ENCODE measurements at places on chromosomes 7 and 10.

- no peak for DNase-seq
Measured at GRCh38 chr10:102660888-102661657, 16.8 kb downstream of the TRIM8 start.

- DNase-seq, result no peak
Measured at GRCh38 chr7:50853311-50853710, 70.6 kb upstream of the GRB10 start.

GRCh38 chr7:113373863-113374262 is 255.5 kb upstream of the SMIM30 start:
- no peak for DNase-seq

DNA sequence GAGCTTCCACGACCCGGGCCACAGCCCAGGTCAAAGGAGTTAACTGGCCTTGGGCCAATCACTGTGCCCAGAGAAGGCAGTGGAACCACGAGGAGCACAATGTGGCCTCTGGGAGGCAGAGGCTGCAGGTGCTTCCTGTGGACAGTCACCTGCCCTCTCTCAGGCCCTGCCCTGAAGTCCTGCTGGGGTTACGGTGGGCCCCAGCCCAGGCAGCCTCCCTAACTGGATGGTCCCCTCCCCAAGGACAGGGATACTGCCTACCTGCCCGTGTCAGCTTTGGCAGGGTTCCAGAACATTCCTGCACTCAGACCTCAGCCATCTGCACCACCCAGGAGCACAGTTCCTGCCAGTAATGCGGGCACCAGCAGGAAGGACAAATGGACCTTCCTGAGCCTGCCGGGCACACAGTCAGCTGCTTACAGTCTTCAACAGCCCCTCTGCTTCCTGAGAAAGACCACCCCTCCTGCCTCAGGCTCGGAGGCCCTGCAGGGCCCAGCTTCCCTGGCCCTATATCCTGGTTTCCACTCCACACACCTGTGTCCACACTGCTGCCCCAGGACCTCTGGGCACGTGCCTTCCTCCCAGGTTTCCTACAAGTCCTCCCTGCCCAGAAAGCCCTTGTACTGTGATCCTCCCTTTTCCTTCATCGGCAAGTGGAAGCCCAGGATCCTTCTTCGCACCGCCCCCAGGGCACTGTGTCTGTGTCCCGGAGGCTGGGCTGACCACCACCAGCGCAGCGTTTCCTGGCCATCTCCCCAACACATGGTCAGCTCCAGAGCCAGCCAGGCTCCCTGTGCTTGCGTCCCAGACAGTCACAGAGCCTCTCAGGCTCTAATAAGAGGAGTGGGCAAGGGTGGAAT is 23.3 kb downstream of the WDR86 start:
- DNase-seq, result no peak

DNA sequence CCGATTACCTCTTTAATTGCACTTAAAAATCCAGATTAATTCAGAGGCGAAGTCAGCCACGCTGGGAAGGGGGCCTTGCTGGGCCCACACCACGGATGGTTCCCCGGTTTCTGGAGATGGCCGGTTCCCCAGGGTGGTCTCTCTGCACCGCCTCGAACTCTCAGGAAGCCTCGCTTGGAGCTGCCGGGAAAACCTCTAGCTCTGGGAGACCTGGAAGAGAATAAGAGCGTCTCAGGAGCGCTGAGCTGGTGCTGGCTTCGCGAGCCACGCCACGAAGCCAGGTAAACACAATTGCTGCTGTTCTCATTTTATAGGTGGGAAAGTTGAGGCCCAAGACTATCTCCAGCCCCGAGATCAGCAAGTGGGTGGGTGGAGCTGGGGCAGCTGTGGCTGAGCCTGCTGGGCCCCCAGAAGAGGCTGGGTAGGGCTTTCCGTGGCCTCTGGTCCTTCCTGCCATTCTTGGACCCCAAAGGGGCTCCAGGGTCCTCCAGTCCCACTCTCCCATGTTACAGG is 110.4 kb downstream of the MICALL2 start:
- no peak for DNase-seq

- DNase-seq, result no peak
Measured at GRCh38 chr10:89590326-89590725, 54.7 kb downstream of the PANK1 start.

- DNase-seq, result no peak
Measured at GRCh38 chr10:84826704-84827103, 498.3 kb downstream of the CCSER2 start.

- DNase-seq, result no peak
Measured at GRCh38 chr7:220151-220841, 27.9 kb downstream of the FAM20C start.

DNA sequence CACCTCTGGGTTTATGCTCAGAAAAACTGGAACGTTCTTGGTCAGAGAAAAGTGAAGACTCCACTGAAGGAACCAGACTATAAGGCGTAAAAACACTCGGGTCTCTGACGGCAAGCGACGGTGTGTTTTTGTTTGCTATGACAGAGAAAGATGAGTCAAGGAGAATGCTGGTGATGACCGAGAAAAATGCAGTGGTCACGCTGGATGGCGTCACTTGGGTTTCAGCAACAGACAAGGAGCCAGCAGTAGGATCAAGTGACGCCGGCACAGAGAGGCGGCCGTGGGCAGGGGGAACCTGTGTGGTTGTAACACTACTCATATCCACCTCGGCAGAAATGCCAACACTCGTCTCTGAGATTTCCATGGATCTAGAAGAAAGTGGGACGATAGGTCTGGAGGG is 63.4 kb downstream of the KIAA1549 start:
- DNase-seq, result no peak

DNA sequence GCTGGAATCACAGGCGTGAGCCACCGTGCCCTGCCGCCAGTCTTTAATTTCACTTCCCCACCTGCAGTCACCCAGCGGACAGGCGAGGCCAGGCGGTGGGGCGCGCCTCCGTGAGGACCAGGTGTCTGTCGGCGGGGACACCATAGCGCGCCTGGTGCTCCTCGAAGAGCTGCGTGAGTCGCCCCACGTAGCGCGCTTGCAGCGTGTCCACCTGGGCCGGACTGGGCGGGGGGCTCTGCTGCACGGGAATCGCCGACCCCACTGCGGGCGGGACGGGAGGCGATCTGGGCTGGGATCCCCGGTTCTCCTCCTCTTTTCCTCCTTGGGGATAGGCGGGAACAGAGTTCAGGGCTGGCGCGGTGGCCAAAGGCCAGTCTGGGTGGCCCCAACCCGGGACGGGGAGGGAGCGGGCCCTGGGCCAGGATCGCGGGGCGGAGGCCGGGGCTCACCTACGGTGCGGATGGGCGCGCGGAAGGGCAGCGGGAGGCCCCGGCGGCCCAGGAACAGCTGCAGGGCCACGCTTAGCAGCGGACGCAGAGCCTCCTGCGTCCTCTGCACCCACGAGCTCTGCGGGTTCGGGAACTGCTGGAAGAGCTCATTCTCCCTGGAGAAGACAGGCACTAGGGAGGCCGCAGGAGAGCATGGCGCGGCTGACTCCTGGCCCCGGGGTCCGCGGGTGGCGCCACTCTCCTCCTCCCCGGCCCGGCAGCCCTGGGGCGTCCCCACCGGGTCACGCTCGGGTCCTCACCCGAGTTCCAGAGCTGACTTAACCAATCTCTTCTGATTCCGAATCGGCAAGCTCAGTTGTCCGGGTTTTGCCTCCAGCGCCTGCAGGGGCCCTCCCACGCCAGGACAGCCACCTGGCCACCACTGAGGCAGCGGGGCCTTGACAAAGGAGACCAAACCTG is 1.1 kb upstream of the MOGAT3 start:
- no peak for DNase-seq

- DNase-seq, result no peak
Measured at GRCh38 chr7:40675741-40676140, 540.9 kb downstream of the SUGCT start.

GRCh38 chr7:2862831-2863361 is 18.8 kb upstream of the GNA12 start:
- DNase-seq, result no peak

DNA sequence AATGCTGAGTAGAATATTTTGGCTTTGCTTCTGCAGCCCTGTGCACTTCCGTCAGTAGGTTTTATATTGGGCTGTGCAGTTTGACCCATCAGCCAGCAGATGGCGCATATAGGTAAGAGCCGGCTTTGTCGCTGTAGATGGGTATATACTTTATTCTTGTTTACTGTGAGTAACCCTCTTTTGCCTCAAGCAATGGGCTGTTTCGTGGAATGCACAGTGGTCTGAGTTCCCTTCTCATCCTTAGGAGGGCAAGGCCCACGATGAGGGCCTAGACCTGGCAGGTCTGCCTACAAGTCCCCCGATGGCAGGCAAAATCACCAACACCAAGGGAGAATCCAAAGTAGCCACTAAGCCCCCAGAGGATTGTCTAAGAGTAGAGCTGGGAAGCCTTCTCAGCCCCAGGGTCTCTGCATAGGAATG is 1002.9 kb upstream of the KCND2 start:
- DNase-seq, result no peak

GRCh38 chr7:114622221-114622620 is 207.6 kb downstream of the FOXP2 start:
- no peak for DNase-seq

DNA sequence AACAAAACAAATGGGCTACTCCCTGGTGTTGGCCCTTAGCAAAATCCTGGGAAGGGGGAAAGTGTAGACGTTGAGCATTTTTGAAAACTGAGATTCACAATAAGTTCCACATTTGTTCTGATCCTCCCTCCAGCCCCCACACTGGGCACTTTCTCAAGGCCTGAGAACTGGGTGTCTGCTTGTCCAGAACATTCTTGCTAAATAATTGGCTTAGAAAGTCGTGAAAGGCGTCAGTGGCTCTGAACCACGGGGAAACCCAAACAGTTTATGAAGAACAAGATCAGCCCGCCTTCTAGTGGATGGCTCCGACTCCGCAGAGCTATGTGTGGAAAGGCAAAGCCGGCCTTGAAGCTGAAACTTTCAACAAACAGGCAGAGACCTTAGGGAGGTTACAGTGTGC is 370.1 kb downstream of the PRPF18 start:
- DNase-seq, result no peak

GRCh38 chr7:130844811-130845580 is 111.0 kb upstream of the KLF14 start:
- no peak for DNase-seq

DNA sequence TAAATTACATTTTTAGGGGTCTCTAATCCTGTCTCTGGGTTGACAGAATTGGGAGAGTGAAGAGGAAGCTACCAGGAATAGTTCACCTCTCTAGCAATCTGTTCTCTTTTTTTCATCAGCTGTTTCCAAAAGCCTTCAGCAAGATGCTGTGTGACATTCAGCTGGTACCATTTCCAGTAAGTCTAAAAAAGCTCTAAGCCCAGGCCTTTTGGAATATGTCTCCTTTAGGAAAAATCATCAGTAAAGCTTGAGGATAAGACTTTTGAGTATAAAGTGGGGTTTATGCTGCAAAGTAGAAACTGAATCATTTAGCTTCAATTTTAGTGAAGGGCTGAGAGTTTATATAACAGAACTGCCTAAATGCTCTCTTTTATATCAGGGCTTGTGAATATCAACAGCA is 81.5 kb downstream of the CCNY start:
- DNase-seq, result no peak

DNA sequence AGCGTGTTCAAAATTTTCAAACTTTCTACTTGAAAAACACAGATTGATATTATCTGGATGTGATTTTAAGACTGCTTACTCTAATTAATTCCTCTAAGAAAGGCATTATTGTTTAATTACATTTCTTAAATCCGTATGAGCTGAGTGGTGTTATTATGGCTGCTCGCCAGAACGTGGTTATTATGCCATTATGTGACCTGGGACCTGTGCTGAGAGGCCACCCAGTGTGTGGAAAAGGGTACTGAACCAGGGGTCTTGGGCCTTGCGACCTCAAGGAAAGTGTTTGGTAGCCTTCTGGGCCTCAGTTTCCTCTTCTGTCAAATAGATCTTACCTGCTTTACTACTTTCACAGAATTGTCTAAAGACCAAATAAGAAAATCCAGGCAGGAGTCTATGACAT is 15.4 kb downstream of the LGI1 start:
- DNase-seq, result no peak

- no peak for DNase-seq
Measured at GRCh38 chr10:101968940-101969321, 87.0 kb downstream of the ARMH3 start.

GRCh38 chr7:37388811-37389210 is 59.9 kb downstream of the ELMO1 start:
- DNase-seq, result no peak

GRCh38 chr10:32340596-32341180 is 6.3 kb downstream of the EPC1 start:
- DNase-seq, result no peak

DNA sequence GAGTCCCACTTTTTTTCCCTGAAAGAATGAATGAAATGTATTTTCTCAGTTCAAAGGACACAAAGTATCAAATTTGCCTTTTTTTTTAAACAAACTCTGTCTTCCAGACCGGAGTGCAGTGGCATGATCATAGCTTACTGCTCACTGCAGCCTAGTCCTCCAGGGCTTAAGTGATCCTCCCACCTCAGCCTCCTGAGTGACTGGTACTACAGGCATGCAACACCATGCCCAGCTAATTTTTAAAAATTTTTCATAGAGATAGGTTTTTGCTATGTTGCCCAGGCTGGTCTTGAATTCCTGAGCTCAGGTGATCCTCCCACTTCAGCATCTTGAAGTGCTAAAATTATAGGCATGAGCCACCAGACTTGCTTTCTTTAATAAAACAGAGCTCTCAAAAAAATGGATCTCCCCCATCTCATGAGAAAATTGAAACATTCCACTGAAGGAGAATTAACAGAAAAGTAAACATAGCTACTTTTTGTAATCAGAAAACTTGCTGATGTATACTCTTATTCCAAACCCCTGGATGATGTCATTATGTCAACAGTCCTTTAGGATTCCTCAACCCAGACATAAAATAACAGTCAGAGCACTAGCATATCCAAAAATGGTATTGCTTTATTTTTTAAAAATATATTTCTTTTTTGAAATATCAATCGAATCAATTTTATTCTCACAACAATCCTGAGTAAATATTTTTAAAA is 12.3 kb upstream of the TRDMT1 start:
- DNase-seq, result no peak

DNA sequence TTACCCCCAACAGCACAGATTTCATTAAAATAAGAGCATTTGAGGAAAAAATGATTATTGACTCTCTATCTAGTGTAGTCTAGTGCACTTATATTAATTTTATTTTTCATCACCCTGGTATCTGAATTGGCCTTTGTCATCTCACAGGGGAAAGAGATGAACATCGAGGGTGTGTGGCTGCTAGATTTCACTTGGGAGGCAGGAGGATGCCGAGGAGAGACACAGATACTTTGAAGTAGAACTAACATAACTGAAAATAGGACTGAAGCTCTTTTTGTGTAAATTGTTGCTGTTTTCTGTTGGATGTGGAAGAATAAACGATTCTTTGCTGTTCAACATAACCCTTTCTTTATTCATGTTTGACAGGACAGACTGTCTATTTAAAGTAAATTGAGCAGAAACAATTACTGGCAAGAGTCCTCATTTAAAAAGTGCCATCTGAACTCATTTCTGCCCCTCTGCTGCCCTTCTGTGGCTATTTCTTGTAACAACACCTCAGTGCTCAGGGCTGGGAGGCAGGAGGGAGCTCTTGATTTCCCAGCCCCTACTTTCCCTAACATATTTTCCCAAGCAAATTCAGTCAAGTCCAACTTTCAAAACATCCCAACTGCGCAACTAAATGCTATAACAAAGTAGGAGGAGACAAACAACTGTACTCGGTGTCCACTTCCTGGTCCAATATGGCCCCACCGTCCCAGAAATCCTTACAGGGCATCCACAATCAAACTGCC is 15.6 kb downstream of the LYZL1 start:
- DNase-seq, result no peak
